ENCODE measurements at places on chromosomes 11 and 22.

- no peak for DNase-seq
These were observed 84.2 kb upstream of the WNT7B start for GRCh38 chr22:46061124-46061500.

- no peak for DNase-seq
These were observed 41.4 kb upstream of the SMIM38 start for GRCh38 chr11:69114362-69114761.

DNA sequence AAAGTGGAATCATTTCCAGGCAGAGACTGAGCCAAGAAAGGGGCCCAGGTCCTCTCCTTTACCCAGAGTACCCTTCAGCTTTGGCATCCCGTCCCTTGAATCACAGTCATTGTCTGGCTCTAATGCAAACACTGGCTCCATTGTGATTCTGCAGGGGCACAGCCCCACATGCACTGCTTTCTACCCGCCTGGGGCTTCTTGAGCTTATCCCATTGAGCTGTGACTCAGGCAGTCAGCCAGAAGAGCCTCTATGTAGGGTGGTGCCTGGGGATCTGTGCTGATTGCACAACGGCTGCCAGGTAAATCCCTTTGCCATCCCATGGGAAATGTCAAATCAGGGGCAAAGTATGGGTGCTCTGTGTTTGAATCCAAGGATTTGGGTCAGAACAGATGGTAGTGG is 88.9 kb downstream of the RASSF10 start:
- DNase-seq: no peak

DNA sequence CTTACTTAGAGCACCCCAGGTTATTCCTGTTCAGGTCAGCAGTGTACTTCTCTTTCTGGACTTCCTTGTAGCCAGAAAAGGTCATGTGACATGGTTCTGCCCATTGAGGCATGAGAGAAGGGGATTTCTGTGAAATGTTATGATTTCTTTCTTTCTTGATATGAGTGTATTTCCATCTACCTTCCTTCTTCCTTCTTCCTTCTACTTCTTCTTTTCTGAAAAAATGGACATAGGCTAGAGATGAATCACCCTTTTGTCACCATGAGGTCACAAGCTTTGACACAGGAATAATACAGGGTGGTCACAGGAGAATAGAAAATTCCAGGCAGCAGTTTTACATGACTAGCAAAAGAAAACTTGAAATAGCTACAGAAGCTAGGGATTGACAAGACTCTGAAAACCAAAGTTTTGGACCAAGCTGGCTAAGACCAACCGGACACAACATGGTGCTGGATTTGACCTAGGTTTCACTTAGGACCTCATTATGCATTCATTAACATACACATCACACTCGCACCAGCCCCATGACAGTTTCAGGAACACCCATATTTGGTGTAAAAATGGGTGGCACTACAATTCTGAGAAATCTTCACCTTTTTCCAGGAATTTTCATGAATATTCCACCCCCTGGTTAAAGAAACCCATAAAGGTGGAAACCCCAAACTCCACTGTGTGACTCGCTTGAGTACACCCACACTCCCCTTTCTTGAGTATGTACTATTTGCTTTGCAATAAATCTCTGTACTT is 21.2 kb upstream of the MAP6 start:
- peak; percentile 57 for DNase-seq

- no peak for DNase-seq
These were observed 260.8 kb downstream of the MIAT start for GRCh38 chr22:26918226-26918625.

GRCh38 chr11:109706945-109707344 is 285.0 kb downstream of the C11orf87 start:
- peak; percentile 63 for DNase-seq

DNA sequence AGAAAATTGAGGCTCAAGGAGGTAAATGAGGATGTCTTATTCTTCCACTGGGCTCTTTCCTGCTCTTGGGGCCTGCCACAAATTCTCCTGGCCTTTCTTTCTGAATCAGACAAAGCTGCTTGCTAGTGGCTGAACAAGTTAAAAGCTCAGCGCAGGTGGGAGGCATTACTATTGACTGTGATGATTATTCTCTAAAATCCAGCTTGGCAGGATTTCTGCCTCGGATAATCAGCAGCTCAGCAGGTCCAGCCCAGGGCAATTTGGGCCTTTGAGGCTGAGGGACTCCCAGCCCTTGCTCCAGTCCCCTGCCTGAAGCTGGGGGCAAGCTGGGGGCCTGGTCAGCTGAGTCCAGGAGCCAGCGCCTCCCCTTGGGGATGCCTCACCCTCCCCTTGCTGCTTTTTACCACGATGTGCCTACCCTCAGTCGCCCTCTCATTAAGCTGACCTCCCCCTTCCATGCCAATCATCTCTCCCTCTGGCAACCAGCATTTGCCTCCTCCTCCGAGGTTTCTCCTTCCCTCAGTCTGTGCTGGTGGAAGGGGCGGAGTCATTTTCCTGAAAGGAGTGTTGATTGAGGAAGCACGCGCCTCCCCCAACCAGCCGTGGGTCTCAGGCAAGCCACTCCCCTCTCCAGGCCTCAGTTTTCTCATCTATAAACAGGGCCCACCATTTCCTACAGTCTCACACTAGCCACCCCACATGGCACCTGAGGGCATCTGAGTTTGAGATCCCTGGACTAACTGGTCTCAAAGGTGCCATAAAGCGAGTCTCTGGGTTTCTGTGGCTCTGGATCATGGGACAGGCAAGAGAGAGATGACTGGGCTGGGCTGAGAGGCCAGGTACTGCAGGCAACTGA is 60.6 kb upstream of the PRDM11 start:
- no peak for DNase-seq

DNA sequence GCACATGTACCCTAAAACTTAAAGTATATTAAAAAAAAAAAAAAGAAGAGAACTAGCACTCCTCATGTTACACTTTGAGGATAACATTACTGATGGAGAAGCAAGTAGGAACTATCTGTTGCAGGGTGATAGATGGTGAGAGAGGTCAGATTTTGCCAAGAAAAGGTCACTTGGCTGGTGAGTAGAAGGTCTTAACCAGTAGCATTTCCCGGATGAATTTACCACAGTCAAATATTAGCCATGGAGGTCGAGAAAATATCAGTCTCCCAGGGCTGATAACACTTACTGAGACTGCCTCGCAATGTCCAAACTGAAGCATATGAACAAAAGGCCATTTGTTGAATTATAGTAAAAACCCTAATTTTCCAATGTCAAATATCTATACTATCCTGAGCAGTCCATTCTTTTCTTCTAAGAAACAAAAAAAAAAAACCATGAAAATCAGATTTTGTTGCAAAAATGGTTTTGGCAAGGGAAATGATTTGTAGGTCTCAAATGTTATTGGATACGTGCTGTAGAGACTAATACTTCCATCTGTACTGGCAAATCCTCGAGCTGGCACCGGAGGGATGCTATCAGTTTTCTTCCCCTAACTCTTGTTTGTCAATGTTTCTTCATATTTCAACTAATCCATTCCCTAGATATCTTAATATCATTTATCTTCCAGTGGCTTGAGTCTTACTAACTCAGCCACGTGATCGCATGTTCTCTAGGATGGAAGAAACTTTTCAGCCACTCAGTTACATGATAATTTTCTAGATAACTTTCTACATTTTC is 14.5 kb upstream of the BBOX1 start:
- no peak for DNase-seq

DNA sequence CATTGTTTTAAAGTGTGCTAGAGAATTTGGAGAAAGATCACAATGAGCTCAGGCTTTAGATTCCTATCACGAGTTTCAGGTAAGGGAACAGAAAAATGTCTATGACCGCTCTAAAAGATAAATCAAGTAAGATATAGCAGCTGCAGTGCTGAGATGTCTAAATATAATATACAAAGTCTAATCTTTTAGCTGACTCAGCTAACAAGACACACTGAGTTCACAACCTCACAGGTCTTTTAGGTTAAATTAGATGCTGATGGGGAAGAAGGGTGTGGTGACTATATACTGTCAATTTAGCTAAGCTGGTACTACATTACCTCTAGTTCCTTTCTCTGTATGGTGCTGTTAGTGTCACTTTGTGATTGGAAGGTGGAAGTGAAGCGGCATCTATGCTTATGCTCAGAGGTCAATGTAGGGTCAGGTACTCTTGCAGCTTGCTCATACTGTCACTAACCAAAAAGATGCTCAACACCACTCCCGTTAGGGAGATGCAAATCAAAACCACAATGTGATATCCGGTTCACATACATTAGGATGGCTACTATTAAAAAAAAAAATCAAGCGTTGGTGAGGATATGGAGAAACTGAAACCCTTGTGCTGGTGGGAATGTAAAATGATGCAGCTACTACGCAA is 283.5 kb downstream of the SWAP70 start:
- DNase-seq: no peak

- DNase-seq: no peak
These were observed 38.4 kb upstream of the TP53I11 start for GRCh38 chr11:44988981-44989635.

- DNase-seq: no peak
These were observed 280.8 kb upstream of the CCDC90B start for GRCh38 chr11:83566950-83567349.

GRCh38 chr11:17968206-17968605 is 44.6 kb downstream of the SERGEF start:
- DNase-seq: no peak

DNA sequence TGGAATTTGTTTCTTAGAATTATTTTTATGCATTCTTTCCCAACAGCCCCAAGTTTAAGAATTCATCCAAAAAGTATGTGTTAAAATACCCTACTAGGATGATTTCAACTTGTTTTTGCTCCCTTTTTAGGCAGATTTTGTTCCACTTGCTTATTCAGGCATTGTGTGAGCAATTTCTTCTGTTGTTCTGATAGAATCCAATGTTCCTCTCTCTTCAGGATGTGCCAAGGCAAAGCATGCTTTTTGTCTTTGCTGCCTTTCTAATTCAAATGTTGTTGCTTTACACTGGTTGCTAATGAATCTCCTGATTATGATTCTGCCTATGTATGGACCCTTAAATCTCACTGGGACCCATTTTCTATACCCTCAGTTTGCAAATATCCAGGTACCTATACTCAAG is 131.2 kb upstream of the ARHGAP42 start:
- no peak for DNase-seq

DNA sequence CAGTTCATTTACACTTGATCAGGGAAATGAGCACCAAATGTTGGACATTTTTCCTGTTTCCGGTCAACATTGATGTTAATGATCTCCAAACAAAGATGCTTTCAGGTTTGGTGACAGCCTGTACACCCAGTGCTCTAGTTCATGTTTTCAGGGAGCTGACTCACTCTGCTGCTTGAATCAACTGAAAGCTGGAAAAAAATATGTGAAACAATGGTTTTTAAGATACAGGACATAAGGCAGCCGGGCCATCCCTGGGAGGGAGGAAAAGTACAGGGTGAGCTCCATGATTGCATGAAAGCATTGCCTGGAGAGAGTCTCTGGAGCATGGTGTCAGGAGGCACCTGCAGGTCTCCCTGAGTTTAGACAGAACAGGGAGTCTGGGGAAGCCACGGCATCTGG is 259.6 kb downstream of the TBC1D22A start:
- no peak for DNase-seq

- no peak for DNase-seq
These were observed 121.5 kb upstream of the B3GAT1 start for GRCh38 chr11:134533511-134533910.

GRCh38 chr11:10751581-10751940 is 515 bp downstream of the CTR9 start:
- no peak for DNase-seq

GRCh38 chr11:93653080-93653479 is 8.4 kb upstream of the CEP295 start:
- no peak for DNase-seq

- DNase-seq: no peak
These were observed 13.2 kb downstream of the ASPHD2 start for GRCh38 chr22:26442086-26442756.

GRCh38 chr22:38832005-38832978 is 11.5 kb downstream of the NPTXR start:
- no peak for DNase-seq

DNA sequence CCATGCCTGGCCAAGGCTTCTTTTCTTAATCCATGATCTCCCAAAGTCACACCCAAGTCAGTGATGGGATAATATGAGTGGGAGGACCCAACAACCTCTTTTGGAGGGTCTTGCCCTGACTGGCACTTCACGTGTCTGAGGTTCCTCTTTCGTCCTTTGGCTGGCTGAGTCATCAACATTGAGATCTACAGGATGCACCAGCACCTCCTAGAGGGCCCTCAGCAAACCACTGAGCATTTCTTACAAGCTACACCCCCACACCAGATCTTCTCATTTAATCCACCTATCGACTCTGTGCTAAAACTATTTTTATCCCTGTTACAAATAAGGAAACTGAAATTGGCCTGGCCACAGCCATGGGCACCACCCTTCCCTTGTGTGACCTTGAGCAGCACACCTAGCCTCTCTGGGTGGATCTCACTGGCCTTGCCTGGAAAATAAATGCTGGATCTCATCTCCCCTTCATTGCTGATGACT is 63.4 kb downstream of the FLI1 start:
- peak; percentile 93 for DNase-seq

GRCh38 chr11:130415731-130416529 is 12.5 kb downstream of the ADAMTS8 start:
- DNase-seq: no peak

DNA sequence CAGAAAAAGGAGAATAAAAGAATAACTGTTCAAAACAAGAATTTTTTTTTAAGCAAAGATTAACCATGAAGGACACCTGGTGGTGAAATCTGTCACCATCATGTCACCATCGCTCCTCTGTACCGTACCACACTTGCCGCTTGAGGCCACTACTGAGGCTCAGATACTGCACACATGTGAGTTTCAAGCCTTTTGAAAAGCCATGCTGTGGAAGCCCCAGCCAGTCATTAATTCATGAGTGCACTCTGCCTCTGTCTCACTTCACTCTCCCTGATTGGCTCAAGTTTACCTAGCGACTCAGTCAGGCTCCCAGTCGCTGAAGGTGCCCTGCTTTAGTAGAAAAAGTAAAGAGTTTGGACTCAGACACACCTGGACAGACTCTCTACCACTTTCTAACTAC is 6.6 kb upstream of the MS4A12 start:
- peak; percentile 33 for DNase-seq

GRCh38 chr22:37371911-37372310 is 55.4 kb downstream of the ELFN2 start:
- DNase-seq: no peak

- DNase-seq: no peak
These were observed 10.9 kb downstream of the PHLDB1 start for GRCh38 chr11:118618115-118618990.

- no peak for DNase-seq
These were observed 185.3 kb upstream of the LARGE1 start for GRCh38 chr22:34105461-34106062.

DNA sequence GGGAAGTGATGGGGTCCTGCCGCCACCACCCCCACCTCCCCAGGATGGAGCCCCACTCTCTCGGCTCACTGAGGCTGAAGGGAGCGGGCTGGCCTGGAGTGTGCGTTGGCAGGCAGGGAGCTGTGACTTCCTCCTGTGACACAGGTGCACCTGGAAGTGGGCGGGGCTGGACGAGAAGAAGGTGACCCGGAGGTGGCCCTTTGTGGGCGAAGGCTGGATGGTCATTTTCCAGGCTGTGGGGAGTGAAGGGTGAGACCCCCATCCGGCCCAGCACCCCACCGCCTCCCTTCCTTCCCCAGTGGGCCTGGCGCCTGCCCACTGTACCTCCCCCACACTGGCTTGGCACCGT is 15.3 kb downstream of the IL17REL start:
- DNase-seq: no peak
